Activated CD8-positive, alpha-beta T cell treated with anti-CD3 and anti-CD28 coated beads, Interleukin-2, amount 10 ng/mL, durations not matched to agents 7 days and 5 days (primary cell): ENCODE measurements at places on chromosomes 4 and X. TPM values are rescaled to one million over a fixed set of nuclear protein-coding genes. Genes with fewer than 3 reads are reported as not detected.

The CPZ gene
- 0.21 TPM for total RNA-seq

The CT55 gene
- not detected for total RNA-seq

The LANCL3 gene
- total RNA-seq = 0.23 TPM

The LDB2 gene
- not detected for total RNA-seq

The EIF2S3 gene
- 187 TPM for total RNA-seq

The P2RY4 gene
- total RNA-seq = 0.45 TPM

The ARMCX1 gene
- total RNA-seq = not detected

The TMPRSS11F gene
- not detected for total RNA-seq

The RNF212 gene
- total RNA-seq = 2.0 TPM

The FGFBP2 gene
- 12.0 TPM for total RNA-seq

The L1CAM gene
- 7.1 TPM for total RNA-seq

The ZAR1 gene
- not detected for total RNA-seq

DNA sequence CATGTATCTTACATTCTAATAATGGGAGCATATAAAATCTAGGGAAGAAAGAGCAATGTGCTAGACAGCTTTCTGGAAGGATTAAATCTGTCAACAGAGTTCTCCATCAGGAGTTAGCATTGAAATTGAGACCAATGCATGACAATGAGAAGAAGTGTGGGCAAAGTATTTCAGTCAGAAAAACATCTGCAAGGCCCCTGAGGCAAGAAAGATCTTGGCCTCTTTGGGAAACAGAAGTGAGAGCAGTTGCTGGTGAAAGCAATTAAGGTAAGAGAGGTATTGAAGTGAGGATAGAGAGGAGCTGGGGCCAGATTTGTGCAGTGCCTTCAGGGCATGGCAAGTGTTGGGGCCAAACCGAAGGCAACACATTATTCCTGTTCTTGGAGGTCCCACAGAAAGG lies 999.1 kb downstream of the STPG2 start:
- DNase-seq = no peak

DNA sequence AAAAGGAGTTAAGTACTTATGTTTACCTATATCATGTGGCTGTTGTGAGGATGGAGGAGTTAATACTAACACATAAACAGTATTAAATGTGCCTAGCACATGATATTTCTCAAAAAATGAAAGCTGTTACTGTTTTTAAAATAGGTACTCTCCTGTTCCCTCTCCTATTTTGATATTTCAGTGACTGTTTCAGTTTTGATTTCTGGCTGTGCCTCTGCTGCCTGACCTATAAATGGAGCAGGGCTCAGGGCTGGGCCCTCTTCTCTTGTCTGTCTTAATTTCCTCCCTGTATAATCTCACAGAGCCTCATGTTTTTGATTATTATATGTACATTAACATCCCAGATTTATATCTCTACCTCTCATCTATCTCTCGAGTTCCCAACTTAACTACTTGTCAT lies 93.3 kb downstream of the UGT8 start:
- no peak for DNase-seq

DNA sequence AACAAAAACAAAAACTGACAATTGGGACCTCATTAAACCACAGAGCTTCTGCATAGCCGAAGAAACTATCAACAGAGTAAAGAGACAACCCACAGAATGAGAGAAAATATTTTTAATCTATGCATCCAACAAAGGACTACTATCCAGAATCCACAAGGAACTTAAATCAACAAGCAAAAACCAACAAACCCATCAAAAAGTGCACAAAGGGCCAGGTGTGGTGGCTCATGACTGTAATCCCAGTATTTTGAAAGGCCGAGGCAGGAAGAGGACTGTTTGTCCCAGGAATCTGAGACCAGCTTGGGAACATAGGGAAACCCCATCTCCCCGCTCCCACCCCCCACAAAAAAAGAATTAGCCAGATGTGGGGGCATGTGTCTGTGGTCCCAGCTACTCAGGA lies 10.7 kb downstream of the C4orf51 start:
- DNase-seq = no peak

DNA sequence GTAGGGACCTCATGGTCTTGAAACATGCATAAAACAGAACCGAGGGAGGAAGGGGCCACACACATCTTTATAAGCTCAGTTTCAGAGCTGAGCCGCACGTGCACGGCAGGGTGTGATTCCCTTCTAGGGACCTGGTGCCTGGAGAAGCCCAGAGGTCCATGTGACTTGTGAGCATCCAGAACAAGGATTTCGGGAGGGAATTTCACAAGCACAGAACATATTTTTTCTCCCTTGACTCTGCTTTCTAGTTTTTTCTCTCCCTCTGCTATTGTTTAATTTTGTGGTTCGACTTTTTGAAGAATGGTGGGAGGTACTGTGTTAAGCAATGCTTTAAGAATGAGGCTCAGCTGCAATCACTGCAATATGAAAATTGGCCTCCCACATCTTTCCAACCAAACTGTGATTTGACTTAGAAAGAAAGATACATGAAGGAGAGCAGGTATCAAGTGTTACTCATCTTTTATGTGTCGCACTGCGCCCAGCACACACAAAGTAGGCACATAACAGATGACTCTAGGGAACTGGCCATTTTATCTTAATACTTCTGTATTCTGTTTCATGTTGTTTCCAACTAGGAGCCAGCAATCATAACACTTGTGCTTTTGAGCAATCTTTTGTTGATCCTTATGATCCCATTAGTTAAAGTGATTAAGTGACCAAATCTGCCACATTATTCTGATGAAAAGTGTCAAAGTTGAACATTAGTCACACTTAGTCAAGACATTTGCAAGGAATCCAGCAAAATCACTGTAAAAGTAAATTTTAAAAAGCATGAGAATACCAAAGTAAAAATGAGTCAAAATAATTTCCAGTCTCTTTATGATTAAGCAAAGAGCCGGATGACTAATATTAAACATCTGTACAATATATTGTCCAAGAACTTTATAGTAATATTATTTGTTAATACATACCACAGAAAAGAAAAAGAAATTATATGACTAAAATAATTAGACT lies 86.4 kb downstream of the SHISA3 start:
- no peak for DNase-seq

- DNase-seq = no peak
These were observed 157.1 kb upstream of the FTHL17 start for GRCh38 chrX:31228909-31229308.

DNA sequence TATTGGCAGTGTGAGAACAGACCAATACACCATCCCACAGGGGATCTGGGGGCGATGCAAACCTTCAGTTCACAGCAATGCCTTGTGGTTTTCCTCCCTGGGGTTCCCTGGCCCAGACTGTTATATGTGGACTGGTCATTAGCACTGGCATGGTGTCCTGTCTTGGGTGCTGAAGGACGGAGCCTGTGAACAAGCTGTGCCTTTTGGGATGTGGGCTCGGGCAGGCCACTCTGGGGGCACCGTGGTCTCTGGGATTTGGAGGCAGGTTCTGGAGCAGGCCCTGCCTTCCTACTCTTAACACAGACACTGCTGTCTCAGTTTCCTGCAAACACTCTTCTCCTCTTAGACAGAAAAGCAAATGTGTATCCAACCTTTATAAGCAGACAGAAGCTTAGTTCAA lies 93.0 kb upstream of the ADRA2C start:
- no peak for DNase-seq

GRCh38 chrX:139909712-139910111 lies 23.1 kb downstream of the ATP11C start:
- DNase-seq = no peak

GRCh38 chr4:604131-604530 lies 21.2 kb upstream of the PDE6B start:
- DNase-seq = peak; percentile 50

DNA sequence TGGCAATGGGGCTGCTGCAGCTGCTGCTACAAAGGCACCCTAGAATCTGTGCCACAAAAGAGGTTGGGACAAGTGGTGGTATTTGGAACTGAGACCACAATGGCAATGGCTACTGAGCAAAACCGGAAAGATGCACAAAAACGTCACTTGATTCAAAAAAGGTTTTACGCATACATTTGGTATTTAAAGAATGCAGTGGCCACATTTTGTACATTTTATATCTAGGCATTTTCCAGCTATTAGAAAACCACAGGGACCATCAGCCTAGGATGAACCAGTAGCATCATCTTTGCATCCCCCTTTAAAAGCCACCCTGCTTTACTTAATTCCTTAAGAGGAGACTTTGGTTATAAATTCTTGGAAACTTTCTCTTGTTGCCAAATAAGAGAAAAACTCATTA lies 104.8 kb upstream of the CXCL13 start:
- DNase-seq = no peak

DNA sequence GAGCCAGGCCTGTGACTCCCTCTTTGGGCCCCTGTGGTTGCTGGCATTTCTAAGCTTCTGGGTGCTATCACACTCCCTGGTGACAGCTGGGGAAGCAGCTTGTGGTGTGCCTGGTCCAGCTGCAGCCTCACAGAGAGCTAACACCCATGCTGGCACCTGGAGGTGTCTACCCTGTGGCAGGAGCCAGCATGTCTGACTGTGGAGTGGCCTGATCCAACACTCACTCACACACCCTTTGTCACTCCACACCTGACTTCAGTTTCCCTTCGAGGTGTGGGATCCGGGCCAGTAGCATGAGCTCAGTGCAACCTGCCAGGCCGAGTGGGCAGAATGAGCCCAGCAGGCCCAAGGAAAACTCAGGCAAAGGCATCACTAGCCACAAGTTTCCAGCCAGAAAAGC lies 67.5 kb downstream of the TECRL start:
- DNase-seq = no peak

- DNase-seq = no peak
These were observed 50.5 kb upstream of the FAM47C start for GRCh38 chrX:36957425-36958328.

DNA sequence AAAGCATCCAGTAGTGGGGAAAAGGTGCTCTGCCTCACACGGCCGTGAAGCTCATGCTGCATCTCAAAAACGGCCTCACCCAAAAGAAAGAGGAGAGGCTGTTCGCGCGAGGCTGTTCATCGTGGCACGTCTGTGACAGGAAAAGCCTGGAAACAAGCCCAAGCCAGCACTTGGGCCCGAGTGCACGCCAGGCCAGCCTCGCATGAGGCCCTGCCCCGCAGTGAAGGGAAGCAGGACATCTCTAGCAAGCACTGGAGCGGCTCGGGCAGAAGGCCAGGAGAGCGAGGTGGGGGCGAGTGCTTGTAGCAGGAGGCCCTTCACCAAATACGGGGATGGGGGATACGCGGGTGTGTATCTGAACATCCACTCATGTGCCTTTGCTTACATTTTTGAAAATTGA lies 39.9 kb upstream of the MXD4 start:
- DNase-seq = no peak

GRCh38 chrX:42188730-42189129 lies 265.4 kb upstream of the CASK start:
- DNase-seq = no peak

DNA sequence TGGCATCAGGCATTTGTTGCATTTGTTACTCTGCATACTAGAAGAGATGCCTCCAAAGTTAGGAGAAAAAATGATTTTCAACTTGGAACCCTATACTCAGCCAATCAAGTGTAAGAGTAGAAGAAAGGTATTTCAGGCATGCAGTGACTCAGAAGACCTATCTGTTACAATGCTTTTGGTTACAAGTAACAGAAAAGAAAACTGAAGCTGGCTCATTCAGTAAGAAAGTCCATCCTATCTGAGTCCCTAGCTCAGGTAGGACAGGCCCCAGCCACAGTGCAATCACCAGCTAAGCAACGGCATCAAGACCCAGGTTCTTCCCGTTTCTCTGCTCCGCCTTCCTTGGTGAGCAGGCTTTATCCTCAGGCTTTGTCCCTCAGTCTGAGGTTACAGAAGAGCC lies 23.3 kb downstream of the MECP2 start:
- DNase-seq = no peak
